ENCODE measurements at places on chromosomes 12 and 14.

- DNase-seq: no peak
Measured at GRCh38 chr14:98913967-98914650, 357.9 kb downstream of the BCL11B start.

DNA sequence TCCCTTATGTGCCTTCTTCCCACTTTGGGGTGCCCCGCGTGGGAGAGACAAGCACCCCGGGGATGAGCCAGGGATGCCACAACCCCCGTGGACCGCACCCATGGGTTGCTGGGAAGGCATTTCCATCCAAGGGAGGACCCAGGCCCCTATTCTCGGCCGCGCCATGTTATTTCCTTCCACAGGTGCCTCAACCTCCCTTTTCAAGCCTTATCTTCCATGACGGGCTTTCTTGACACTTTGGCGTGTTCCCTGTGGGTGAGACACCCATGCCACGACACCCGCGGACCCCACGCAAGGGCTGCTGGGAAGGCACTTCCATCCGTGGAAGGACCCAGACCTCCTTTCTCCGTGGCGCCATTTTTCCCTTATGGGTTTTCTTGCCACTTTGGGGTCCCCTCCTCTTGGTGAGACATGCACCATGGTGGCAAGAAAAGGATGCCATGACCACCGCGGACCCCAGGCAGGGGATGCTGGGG is 269.2 kb downstream of the ALG10 start:
- no peak for DNase-seq

GRCh38 chr12:51954561-51955361 is 3.3 kb downstream of the ACVR1B start:
- DNase-seq: no peak

- DNase-seq: peak; percentile 80
Measured at GRCh38 chr12:6943389-6943721, 261 bp upstream of the RNU7-1 start.

DNA sequence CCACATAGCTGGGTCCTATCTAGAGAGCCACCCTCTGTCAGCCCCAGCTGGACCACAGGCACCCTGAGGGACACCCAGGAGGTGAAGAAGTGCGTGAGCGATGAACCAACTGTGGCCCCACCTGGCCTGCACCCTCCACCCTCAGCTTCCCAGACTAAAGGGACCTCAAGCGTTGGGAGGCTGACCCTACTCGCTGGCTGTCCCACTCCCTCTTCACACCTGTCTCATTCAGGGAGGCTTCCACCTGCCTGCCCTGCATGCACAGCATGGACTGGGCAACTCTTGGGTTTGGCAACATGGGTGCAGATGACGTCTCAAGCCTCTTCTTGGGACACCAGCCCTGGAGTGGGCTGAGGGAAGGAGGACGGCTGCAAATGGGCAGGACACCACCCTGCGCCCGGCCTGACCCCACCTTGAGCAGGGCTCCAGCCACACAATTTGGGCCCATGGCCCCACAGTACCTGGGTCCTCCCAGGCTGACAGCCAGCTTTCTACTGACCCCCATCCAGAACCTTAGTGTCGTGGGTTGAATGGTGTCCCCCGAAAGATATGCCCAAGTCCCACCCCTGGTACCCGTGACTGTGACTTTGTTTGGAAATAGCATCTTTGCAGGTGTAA is 2.1 kb downstream of the TMEM179 start:
- no peak for DNase-seq

DNA sequence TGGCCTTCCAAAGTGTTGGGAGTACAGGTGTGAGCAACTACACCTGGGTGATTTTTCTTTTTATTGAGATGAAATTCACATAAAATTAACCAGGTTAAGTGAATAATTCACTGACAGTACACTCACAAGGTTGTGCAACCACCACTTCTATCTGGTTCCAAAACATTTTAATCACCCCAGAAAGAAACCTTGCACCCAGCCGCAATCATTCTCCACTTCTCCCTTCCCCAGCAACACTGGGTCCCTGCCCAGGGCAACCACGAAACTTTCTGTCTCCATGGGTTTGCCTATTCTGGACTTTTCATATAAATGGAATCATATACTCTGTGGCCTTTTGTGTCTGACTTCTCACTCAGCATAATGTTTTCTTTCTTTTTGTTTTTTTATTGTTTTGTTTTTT is 26.3 kb upstream of the MLXIP start:
- no peak for DNase-seq

- DNase-seq: no peak
Measured at GRCh38 chr12:56684745-56685359, 3.2 kb downstream of the PTGES3 start.

GRCh38 chr14:65788876-65789275 is 376.3 kb downstream of the FUT8 start:
- DNase-seq: no peak

DNA sequence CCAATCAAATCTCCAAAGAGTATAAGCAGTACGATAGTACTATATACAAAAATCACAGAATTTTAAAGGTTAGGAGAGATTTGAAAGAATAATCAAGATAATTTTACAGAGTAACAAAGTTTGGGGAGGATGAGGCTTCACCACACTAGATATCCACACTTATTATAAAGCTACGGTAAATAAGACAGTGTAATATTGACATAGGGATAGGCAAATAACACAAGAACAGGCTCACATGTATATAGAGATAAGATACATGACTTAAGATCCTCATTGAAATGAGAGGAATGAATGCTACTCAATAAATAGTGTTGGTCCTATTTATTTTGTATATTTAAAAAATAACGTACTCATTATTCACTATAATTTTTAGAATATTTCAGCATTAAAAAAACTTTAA is 26.2 kb downstream of the NUMB start:
- no peak for DNase-seq

GRCh38 chr14:101224356-101225156 is 321.0 kb upstream of the RTL1 start:
- no peak for DNase-seq

- peak; percentile 78 for DNase-seq
Measured at GRCh38 chr12:81468206-81468605, 290.9 kb downstream of the PPFIA2 start.

DNA sequence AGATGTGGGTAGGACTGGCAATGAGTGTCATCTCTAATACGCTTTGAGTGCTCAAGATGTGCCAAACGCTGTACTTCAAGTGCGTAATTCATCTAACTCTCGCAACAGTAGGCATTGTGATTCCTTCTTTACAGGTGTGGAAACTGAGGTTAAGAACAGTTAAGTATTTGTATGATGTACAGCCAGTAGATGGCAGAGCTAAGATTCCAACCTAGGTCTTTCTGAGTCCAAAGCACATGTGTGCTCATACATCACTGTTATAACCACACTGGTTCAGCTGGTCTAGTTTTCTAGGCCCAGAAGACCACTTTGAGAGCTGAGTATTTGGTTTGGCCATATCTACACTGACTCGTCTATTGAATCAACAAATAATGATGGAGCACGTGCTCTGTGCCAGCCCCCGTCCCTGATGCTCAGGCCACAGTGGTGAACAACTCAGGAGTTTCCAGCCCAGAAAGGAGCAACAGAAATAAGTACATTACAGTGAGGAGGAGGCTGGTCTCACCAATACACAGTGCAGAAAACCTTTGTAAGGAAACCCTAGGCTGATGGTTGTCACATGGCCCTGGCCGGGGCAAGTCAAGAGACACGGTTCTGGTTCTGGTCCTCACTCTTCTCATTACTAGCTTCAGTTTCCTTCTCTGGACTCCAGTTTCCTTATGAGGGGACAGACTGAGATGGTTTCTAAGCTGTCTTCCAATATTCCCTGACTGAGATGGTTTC is 69.3 kb upstream of the SCN8A start:
- no peak for DNase-seq

DNA sequence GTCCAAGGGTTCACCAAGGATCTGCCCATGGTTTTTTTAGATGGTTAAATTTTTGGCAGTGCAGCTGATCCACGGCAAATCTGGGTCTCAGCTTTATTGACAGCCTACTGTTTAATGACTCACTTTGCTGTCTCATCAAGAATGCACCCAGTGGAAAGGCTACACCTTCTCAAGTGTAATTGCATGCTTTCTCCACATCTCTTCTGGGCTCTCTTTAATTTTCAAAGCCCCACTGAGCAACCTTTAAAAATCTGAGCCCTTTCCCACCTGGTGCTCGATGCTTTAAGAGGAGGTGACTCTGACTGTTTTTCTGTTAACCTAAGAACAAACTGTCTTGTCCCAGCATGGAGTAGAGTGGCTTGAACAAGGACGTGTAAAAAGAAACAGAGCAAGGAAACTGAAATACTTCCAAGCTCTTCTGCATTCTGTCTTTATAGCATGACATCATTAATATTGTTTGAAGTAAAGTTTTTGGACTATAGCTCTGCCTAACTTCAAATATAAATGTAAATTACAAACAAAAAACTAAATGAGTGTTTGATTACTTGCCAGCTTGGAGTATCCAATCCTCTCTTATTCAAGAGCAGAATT is 214.2 kb upstream of the KRR1 start:
- no peak for DNase-seq

DNA sequence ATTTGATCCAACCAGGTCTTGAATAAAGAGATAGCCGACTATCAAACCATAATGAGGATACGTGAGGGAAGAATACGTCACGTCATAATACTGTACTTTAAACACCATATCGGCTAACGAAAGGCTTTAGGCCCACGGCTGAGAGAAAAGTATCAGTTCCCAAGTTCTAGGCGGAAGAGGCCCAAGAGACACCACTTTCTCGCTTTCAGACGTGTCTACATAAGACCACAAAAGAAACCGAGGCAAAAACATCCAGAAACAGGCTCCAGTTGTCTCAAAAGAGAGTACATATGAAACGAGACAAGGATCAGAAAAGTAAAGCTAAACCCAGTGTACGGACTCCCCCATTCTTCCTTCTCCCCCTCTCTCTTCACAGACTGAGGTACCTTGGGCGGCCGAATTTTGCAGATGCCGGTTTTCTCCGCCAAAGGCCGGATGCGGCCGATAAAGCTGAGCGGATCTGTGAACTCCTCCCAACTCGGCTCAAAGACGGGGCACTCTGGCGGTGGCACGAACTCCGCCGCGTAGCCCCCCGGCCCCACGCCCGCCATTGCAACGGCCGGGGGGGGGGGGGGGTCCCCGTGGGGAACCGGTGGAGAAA is 479 bp downstream of the KDM5A start:
- no peak for DNase-seq

- DNase-seq: no peak
Measured at GRCh38 chr12:60043236-60043635, 447.4 kb downstream of the SLC16A7 start.

DNA sequence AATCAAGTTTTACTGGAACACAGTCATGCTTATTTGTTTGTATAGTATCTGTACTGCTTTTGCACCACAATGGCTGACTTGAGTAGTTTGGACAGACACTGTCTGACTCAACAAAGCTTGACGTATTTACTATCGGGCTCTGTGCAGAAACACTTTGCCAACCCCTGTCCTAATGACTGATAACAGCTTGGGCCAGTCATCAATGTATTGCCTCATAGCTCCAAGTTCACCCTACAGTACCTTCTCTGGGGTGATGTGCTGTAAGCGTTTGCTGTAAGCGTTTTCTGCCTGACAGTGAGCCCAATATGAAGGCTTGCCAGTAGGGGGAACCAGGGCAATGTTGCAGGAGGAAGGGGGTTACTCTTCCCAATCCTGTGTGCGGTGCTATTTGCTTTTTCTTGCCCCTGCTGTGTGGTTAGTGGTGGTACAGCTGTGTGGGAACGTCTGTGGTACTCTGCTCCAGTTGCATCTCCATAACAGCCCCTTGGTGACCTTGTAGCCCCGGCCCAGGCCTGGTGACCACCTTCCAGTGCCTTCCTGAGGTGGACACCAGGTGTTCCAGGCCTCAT is 5.4 kb upstream of the CCDC177 start:
- peak; percentile 73 for DNase-seq

- DNase-seq: peak; percentile 20
Measured at GRCh38 chr14:53152184-53152886, 788 bp downstream of the DDHD1 start.

DNA sequence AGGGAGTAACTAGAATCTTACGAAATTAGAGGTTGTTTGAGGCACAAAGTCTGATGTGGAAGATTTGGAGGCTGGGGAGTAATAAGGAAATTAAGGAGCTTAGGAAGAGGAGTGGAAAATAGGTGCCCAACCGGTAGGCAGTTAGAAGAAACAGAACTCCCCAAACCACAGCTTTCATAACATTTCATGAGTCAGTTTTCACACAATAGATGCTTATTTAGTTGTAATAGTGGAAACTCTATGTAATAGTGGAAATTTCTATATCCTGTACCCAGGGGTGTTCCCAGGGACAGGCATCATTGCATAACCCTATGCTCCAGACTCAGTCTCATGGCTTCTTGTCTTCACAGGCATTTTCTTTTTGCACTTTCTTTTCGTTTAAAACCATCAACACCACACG is 8.3 kb downstream of the C3AR1 start:
- no peak for DNase-seq

DNA sequence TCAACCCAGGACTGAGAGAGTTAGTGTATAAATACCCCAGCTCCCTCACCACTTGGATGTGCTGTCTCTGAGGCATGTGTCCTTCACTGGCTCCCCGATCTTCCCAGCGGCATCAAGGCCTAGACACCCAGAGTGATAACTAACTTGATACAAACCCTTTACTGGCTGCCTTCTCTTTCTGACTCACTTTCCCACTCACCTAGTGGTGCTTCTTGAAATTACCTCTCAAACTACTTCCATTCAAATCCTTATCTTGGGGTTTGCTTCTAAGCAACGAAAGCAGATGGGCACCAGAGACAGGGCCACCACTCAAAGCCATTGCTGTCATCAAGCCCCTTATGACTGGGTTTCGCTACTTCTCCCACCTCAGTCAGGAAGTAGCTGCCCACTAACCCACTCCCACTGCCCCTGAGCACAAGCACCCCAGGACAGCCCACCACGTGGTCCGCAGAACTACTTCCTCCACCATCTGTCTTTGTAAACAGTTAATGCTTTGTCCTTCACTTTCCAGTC is 17.2 kb downstream of the ZFP36L1 start:
- no peak for DNase-seq

DNA sequence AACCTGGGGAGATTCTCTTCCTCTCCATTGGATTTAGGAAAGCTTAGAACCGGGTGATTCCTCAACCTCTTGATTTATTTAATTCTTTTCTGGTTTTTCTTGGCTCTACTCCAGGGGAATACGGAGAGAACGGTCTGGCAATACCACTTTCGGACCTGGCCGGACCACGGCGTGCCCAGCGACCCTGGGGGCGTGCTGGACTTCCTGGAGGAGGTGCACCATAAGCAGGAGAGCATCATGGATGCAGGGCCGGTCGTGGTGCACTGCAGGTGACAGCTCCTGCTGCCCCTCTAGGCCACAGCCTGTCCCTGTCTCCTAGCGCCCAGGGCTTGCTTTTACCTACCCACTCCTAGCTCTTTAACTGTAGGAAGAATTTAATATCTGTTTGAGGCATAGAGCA is 67.6 kb downstream of the PTPN11 start:
- no peak for DNase-seq

DNA sequence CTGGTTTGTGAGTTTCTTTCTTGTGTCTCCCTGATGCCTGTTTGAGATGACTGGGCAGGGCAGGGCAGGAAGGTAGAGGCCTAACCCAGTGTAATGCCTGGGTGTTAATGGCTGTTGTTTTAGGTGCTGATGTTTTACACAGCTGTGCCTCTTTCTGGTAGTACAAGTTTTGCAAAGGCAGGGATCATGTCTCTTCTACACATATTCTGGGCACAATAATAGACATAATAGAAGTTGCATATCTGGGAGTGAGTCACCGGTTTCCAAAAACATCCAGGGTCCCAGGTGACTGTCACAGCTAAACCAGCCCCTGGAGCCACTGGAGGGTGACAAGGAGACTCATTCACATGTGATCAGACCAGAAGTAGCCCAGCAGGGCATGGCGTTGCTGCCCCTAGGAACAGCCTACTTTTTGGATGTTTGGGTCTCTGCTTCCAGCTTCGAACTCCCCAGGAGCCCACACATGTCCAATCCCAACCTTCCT is 18.1 kb downstream of the TPCN1 start:
- DNase-seq: no peak
